ENCODE measurements at places on chromosomes 6 and 20.

DNA sequence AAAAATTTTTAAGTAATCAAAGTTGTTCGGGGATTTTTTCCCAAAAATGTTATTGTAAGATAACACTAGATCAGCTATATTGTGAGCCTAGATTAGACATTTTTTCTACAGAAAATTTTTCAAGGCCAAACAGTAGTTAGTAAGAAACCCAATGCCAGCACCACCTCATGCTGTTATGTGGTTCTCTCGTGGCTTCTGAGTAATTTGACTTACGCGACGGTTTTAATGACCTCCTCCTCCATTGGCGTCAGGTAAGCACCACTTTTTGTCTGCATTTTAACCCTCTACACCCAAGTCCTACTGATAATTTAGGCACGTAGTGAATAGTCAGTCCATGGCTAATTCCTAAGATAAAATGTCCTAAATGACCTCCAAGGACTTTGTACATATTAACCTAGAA lies 9.7 kb downstream of the RPS6KA2 start:
- DNase-seq = no peak

DNA sequence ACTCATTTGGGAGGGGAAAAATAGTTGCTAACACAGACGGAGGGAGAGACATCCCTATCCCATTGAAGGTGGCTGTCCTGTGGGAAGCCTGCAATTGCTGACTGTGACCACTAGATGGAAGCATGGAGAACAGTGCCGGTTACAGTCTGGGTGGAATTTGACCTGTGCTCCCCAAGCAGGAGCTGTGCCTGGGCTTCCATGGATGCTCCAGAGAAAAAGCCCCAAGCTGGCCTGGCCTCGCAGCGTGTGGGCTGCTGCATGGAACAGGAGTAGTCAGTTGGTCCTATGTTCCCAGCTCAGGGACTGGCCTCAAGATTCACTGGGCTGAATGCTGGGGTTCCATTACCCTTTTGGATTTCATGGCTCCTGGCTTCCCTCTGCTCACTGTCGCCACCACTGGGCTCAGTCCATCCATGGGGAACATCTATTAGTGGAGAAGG lies 116.3 kb upstream of the CHD6 start:
- DNase-seq = peak; percentile 64

DNA sequence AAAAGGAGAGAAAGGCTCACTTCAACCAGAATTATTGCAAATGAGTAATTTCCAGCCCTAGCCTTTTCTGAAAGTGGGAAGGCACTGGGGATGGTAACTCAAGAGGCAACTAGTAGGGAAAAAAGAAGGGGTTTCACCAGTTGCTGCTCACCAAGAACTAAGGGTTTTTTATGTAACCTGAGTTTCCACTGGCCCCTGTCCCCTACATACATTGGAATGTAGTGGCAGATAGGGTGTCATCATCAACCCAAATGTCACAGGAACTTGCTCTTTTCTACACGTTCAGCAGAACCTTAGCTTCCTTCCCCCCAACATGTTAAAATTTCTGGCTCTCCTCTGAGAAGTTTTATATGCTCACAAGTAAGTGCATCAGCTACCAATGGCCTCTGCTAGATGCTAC lies 38.2 kb upstream of the PKHD1 start:
- DNase-seq = no peak

GRCh38 chr20:37238935-37239451 lies 22.6 kb downstream of the GHRH start:
- no peak for DNase-seq

GRCh38 chr6:116363759-116364158 lies 7.0 kb upstream of the DSE start:
- no peak for DNase-seq

DNA sequence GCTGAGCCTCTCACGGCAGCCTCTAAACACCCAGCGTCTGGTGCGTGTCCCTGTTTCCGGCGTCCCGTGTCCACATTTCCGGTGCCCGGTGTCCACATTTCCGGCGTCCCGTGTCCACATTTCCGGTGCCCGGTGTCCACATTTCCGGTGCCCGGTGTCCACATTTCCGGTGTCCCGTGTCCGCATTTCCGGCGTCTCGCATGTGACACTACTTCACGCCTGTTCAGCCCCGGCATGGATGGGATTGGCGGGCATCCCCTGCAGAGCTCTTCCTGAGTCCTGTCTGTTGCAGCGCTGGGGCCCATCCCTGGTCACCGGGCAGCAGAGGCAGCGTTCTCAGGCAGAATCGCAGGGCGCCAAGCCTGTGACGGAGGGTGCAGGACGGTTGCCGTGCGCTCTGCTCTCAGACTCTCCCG lies 3.2 kb downstream of the FRMD1 start:
- DNase-seq = no peak

GRCh38 chr6:139135578-139136545 lies 982 bp downstream of the HECA start:
- DNase-seq = peak; percentile 73

GRCh38 chr6:121993362-121993761 lies 406.1 kb upstream of the HSF2 start:
- DNase-seq = no peak

DNA sequence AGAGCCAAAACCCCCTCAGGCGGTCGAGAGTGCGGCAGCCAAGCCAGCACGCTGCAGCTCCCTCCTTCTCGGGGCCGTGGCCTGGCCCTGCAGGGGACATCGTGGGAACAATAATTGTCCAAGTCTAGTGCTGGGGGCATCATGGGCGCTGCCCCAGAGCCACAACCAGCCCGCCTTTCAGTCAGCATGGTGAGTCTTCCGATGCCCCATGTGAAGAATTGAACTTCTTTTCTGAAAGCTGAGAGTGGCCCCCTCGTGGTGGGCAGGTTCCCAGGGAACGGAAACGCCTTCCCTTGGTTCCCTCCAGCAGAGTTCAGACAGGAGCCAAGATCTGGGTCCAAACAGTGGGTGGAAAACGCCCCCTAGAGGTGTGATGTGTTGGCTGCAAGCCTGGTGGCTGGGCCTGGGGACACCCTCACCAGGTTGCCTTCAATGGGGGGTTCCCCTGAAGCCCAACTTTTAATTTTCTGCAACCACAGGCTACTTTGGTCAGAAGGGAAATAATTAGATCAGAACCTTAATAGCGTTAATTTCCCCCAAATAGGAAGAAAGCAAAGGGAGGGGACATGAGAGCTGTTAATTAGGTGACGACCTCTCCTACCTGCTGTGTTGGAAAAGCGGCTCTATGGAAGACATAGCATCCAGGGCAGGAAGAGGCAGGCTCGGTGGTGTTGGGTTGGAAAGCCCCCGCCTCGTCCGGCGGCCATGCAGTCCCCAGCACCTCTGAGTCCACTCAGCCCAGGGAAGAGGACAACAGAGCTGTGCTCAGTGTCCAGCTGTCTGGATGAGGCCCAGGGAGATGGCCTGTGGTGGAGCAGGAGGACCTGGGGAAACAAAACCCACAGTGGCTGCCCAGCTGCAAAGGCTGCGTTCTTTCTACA lies 4.7 kb upstream of the MRGBP start:
- peak; percentile 86 for DNase-seq

DNA sequence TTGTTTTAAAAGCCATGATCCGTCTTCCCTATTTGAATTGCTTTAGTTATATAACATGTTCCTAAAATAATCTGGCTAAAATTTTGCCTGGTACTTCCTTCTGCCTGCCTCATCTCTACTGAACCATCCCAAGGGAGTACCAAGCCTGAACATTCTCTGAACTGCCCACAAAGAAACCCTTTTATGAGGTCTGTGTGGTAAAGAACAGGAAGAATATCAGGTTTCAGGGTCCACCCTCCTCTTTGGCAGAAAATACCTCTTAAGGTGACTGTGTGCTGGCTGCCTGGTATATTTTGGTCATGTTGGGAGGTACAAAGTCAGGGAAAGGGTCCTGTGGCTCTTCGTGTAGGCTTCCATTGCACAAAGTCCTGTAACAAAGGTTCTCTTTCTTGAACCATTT lies 574.1 kb upstream of the CHD6 start:
- DNase-seq = no peak

DNA sequence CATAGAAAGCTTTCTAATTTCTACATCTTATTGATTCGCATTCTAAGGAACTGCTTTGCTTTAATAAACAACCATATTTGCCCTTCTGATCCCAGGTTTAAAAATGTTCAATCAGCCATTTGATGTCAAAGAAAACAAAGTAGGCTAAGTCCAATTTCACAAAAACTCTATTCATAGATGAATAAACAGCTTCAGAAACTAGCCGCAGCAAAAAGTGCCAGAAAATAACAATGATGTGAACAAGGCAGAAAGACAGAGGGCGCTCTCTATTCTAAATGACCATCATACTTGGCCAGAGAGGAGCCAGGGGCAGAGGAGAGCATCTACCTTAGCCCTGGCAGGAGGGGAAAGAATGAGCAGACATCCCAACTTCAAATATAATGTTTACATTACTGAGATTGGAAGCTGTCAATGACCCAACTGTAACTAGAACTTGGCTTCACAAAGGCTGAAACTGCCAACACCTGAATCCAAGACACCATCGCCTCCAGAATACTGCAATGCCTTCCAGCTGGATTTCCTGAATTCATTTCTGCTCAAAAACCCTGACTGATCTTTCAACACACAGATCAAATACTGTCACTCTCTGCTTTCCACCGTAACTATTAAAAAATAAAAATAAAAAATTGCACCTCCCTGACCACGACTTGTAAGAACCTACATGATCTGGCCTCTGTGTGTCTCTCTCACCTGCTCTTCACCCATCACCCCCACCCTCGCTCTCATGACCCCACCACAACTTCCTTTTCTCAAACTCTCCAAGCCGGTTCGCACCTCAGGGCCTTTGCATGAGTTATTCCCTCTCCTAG lies 9.5 kb downstream of the CNKSR3 start:
- peak; percentile 35 for DNase-seq

DNA sequence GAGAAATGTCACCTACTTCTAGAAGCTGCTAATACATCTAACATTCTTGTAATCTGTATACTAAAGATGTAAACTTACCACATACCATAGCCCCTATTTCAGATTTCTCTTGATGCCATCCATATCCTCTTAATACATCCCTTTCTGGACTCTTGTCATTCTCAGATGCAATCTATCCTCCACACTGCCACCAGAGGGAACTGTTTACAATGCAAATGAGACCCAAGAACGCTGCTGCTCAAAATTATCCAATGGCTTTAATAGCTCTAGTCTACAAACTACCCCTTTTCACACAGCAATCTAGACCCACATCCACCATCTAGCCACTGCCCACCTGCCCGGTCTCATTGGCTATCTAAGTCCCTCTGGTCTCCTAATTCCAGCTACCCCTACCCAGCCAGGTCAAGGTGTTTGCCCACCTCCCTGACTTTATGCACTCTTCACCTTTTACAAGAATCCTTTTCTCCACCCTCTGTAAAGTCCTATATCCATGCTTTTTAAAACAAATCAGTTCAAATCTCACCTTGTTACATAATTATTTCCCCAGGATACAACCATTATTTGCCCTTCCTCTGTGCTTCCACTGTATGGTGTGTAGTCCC lies 14.8 kb downstream of the FAXC start:
- DNase-seq = peak; percentile 42

- no peak for DNase-seq
Measured at GRCh38 chr6:104954190-104954797, 2.6 kb upstream of the LIN28B start.

DNA sequence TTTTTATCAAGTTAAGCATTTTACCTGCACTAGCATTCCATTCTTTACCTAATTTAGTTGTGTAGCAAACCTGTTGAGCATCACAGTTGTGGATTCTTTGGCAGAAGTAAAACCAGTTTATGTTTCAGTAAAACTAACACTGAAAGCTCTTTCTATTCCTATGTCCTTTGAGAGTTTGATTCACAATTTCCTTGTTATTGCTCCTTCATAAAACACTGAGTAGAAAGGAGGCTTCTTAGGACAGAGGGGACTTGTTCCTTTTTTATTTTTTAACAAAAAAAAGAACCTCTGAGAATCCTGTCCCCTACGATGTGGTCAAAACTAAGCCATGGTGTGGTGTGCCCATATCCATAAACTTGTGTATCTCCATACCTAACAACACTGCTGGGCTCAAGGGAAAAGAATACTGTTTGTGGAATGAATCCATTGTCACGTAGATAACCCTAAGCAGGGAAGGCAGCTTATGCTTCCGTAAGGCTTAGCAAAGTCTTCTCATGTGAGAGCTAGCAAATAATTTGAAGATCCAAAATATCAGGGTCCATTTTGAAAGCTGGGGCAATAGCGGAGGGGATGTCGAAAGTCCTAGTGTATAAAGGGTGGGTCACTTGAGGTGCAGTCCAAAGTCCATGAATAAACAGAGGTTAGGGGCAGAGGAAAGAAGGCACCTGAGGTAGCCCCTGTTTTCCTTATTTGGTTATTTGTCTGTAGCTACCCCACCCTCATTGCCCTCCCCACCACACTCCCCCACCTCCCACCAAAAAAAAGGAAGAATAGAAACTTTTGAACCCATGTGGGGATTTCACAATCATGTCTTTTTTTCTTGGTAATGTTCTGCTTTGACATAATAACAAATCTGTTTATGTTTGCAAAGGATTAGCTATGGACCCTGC lies 71.0 kb downstream of the PLAGL1 start:
- DNase-seq = no peak

- no peak for DNase-seq
Measured at GRCh38 chr20:45953672-45954071, 18.3 kb downstream of the ZNF335 start.

DNA sequence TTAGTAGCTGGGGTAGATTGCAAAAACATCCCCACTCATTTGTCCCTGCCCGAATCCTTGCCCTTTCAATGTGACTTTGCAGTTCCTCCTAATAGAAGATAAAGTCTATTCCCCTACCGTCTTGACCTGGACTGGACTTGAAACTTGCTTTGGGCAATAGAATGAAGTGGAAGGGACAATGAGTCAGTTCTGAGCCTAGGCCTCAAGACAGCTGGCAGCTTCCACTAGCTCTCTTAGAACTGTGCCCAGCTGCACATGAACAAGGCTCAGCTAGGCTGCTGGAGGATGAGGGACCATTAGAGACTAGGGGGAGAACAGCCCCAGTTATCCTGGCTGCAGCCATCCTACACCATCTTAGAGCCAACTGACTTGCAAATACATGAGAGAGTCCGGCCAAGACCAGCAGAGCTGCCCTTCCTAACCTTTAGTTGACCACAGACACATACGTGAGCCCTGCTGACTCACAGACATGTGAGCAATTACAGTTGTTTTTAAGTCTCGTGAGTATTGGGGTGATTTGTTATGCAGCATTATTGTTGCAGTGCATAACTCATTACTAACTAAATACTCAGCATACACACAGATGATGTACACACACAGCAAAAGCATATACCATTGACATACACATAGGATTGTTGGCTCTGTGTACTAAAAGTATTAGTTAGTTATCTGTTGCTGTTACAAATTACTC lies 105.5 kb downstream of the DHX35 start:
- no peak for DNase-seq

GRCh38 chr6:42251911-42252637 lies 34.4 kb upstream of the MRPS10 start:
- DNase-seq = peak; percentile 86

DNA sequence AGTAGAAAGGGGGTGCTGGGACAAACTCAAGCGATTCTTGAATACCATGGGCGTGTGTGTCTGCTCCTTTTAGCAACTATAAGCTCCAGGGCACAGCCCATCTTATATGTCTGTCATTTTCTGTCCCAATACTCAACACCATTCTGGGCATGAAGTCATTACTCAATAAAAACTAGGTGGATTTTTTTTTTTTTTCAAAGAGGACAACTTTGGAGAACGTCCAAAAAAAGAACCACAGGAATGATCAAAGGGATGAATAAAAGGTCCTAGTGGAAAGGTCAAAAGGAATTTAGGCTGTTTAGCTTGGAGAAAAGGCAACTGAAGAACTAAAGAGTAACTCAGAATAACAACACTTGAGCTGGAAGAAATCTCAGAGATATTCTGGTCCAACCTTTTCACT lies 24.4 kb downstream of the UQCC1 start:
- DNase-seq = no peak

GRCh38 chr6:44489910-44490604 lies 102.6 kb downstream of the CDC5L start:
- DNase-seq = no peak

All from SK-N-SH (cell line).